ENCODE measurements at places on chromosomes 7 and 10. TPM values are rescaled to one million over a fixed set of nuclear protein-coding genes. Genes with fewer than 3 reads are reported as not detected.

- peak; percentile 37 for DNase-seq
These were observed 174.7 kb upstream of the TNRC18 start for GRCh38 chr7:5598261-5598761.

- no peak for DNase-seq
These were observed 2.6 kb upstream of the ASCC1 start for GRCh38 chr10:72218726-72219125.

Gene PTF1A
- 7.5 TPM for total RNA-seq

Gene HPS1
- 12.8 TPM for total RNA-seq

Gene TMEM236
- total RNA-seq, result 1.2 TPM

GRCh38 chr10:107859065-107859464 is 694.6 kb upstream of the SORCS1 start:
- DNase-seq, result no peak

Gene ST8SIA6
- total RNA-seq, result 4.3 TPM

GRCh38 chr10:86306628-86307278 is 59.8 kb downstream of the GRID1 start:
- DNase-seq, result peak; percentile 15

Gene SLC16A9
- total RNA-seq, result 2.4 TPM

DNA sequence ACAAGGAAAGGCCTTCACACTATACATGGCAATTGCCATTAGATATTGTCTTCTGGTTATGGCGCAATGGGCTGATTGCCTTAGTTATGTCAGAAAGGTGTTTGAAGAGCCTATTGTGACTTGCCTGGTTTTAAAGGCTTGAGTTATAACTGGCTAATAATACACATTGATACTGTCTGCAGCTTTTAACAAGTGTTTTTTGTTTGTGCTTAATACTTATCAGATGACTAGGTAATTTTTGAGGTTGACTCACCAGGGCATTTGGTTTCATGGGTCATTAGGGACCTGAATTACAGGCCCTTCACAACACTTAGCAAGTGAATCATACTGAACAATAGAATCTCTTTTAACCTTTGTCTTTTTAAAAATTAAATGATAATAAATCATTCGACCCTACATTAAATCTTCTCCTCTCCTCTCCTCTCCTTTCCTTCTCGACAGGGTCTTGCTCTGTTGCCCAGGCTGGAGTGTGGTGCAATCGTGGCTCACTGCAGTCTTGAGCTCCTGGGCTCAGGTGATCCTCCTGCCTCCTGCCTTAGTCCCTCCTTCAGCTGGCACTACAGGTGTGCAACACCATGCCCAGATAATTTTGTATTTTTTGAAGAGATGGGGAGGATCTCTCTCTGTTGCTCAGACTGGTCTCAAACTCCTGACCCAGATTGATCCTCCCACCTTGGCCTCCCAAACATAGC is 196.3 kb downstream of the JCAD start:
- DNase-seq, result no peak

Gene ASB4
- total RNA-seq, result 2.2 TPM

- no peak for DNase-seq
These were observed 34.8 kb downstream of the VOPP1 start for GRCh38 chr7:55537458-55537990.

- no peak for DNase-seq
These were observed 40.5 kb downstream of the AP3M1 start for GRCh38 chr10:74110120-74110519.

All from umbilical cord (tissue), 2 donors.